ENCODE measurements at places on chromosomes 11 and 22.
A peak's percentile ranks its signal among the peaks of the same experiment; 100 is the strongest.

DNA sequence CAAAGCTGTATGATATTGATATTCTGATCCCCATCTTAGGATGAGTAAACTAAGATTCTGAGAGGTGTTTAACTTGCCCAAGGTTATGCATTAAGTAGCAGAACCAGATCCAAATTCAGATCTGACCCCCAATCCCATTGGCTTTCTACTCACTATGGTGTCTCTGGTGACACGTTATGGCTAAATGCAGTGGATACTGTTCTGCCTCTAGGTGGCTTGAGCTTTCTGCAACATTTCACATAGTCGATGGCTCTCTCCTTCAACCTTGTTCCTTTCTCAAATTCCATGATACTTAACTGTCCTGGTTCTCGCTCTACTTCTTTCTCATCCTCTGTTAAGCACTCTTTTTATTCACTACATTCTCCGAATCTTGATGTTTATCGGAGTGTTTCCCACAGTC, 9.4 kb downstream of the C11orf97 start:
- DNase-seq, result no peak

DNA sequence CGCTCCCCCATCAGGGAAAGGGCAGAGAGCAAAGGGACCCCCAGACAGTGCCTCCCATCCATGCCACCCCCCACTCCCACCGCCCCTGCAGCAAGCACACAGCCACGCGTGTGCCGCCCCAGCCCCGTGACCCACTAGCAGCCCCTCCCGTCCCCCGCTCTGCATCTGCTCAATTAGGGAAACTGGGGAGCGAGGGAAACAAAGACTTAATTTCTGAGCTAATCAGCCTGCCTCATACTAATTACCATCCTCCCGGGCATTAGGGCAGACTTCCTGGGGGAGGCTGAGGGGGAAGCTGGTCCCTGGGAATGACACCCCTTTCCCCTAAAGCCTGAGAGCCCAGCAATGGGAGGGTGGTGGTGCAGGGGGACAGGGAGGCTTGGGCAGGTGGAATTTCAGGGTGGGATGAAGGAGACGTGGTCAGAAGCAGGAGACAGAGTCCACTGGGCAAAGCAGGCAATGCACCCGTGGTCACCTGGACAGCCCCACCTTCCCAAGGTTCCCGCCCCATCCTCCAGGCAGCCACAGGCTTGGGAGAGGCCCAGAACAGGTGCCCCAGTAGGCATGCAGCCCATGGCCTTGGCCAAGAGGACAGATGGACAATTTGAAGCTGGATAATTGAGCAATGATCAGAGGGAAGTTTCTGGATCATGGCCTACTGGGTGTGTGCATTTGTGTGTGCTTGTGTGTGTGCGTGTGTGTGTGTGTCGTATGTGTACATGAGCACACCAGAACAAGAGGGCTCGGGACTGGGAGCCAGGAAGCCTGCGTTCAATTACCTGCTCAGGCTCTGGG, 20.6 kb downstream of the ELFN2 start:
- no peak for DNase-seq

- no peak for DNase-seq
Measured at GRCh38 chr22:50560034-50560433, 2.7 kb downstream of the SYCE3 start.

DNA sequence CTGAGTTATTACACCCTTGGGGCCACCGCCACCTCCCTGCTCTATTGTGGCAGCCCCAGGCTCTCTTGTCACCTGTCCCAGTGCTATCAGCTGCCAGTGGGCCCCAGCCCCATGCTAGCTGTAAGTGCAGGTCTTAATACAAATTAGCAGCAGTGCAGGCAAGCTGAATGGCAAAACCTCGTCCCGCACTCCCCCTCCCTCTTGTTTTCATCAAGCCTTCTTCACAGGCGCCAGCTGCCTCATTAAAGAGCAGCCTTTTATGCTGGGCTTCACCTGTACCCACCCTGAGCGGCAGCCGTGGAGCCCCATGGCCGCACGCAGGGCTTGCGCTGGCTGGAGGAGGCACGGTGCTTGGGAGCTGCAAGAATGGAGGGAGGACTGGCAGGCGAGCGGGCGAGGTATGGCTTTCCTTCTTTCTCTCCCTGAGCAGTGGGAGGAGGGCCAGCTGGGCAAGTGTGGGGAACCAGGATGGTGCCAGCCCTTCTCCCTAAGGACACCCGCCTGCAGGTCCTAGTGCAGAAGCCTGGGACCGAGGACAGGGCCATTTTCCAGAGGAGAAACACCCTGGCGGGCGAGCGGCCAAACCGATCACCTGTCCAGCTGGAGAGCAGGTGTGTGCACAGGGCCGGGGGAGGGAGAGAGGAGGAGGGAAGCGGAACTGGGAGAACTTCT, 70.7 kb downstream of the FLI1 start:
- DNase-seq, result no peak

GRCh38 chr11:12829540-12830314, 155.5 kb downstream of the TEAD1 start:
- no peak for DNase-seq

GRCh38 chr22:49659924-49660315, 167.8 kb downstream of the BRD1 start:
- DNase-seq, result no peak

DNA sequence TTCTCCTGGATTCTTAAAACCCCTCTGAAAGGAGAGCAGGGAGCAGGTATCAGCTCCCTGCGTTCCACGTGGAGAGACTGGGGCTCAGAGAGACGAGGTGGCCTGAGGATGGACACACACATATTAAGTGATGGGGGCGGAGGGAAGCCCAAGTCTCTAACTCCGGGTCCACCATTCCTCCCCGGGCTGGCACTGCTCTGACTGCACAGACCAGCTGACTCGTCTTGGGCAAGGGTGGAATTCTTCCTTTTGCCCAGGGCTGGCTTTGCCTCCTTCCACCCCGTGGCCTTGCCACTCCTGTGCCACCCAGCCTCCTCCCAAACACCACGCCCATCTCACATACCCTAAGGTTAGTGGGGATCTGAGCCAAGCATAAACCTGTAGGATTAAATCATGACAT, 65.0 kb downstream of the BUD13 start:
- DNase-seq, result no peak

DNA sequence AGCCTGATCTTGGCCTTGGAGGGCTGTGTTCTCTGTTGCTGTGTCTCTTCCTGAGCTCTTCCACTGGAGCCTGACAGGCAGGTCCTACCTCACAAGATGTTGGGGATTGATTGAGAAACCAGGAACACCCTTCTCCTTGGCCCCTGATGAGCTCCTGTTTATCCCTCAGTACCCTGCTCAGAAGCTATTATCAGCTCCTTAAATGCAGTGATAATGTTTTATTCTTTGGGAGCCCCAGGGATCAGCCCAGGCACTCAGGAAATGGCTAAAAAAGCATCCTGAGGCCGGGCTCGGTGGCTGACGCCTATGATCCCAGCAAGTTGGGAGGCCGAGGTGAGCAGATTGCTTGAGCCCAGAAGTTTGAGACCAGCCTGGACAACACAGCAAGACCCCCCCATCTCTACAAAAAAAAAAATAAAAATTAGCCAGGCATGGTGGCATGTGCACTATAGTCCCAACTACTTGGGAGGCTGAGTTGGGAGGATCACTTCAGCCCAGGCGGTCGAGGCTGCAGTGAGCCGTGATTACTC, 4.9 kb upstream of the PHLDA2 start:
- DNase-seq, result no peak

DNA sequence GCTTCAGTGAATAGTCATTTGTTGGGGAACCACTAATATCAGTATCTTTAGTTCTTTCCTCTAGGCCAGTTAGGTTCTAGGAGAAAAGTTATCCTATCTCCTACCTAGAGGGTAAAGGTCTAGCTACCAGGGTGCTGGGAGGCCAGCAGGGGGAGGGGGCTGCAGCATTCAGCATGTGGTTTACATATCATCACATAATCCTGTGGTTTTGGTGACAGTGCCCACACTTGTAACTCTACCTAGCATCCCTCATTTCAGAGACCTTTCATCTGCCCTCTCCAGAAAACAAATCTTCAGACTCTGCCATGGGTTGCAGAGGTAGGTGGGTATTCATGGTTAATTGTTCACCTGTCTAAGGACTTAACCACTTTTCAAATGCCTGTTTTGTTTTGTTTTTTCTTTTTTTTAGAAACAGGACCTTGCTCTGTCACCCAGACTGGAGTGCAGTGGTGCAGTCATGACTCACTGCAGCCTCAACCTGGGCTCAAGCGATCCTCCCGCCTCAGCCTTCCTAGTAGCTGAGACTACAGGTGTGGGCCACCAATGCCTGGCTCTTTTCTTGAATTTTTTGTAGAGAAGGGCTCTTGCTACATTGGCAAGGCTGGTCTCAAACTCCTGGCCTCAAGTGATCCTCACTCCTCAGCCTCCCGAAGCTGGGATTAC, 146.8 kb downstream of the ENTHD1 start:
- DNase-seq, result no peak

- DNase-seq, result peak; percentile 92
Measured at GRCh38 chr11:68890490-68891231, 13.0 kb downstream of the MRPL21 start.

DNA sequence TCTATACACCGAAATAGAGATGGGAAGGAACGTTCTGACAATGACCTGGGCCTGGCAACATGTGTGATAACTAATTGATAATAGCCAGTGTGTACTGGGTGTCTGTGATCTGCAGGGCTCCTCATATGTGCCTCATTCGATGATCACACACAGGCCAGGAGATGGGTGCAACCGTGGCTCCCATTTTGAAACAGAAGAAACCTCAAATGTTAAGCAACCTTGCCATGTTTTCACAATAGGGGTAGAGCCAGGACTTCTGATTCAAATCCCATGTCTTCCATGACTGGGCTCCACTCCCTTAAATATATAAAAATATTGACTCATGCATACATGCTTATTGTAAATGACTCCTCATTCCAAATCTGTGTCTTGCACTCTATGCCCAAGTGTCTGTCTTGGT, 11.1 kb downstream of the APOL3 start:
- DNase-seq, result no peak

DNA sequence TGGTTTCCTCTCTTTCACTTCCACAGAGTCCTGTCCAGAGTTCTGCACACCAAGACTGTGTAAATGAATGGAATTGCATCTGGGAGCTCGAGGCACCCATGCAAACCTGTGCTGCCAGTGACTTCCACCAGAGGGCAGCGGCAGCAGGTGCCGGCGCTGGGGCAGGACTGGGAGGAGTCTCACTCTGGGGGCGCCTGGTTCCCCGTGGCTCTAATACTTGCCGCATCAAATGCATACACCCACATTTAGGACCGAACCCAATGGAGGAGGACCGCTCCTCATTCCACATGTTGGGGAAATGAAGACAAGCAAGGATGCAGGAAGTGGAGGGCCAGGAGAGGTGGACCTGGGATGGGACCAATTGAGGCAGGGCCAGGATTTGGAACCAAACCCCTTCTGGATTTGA, 1.1 kb upstream of the CD6 start:
- no peak for DNase-seq

GRCh38 chr11:21949763-21950413, 243.0 kb upstream of the ANO5 start:
- no peak for DNase-seq

DNA sequence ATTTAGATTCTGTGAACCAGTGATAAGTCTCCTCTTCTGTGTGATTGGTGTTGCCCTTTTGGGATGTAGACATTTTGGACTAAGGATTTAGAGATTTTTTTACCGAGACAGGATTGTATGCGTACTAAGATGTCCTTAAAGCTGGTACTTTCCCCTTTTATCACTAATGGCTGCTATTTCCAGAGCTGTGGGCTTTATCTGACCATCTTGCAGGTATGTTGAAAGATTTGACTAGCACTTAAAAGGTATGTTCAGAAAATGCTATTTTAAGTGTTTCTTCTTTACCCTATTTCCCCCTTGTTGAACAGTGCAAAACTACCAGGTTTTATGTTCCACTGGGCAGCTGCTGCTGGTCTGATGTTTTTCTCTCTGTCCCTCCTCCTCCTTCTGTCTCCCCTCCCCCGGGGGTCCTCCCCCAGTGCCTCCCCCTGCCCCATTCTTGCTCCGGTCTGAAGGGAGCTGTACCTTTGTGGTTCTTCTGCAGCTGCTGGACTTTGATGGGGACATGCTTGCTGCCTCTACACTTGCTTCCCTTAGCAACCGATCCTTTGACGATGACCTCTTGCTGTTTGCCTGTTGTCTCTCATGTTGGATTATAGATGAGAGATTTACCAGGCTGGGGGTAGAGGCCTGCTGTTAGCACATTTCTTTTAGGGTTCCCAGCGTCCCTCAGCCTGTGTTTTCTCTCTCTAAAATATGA, 59.6 kb downstream of the ZNRF3 start:
- no peak for DNase-seq

GRCh38 chr11:86740628-86741483, 59.5 kb upstream of the PRSS23 start:
- peak; percentile 98 for DNase-seq

DNA sequence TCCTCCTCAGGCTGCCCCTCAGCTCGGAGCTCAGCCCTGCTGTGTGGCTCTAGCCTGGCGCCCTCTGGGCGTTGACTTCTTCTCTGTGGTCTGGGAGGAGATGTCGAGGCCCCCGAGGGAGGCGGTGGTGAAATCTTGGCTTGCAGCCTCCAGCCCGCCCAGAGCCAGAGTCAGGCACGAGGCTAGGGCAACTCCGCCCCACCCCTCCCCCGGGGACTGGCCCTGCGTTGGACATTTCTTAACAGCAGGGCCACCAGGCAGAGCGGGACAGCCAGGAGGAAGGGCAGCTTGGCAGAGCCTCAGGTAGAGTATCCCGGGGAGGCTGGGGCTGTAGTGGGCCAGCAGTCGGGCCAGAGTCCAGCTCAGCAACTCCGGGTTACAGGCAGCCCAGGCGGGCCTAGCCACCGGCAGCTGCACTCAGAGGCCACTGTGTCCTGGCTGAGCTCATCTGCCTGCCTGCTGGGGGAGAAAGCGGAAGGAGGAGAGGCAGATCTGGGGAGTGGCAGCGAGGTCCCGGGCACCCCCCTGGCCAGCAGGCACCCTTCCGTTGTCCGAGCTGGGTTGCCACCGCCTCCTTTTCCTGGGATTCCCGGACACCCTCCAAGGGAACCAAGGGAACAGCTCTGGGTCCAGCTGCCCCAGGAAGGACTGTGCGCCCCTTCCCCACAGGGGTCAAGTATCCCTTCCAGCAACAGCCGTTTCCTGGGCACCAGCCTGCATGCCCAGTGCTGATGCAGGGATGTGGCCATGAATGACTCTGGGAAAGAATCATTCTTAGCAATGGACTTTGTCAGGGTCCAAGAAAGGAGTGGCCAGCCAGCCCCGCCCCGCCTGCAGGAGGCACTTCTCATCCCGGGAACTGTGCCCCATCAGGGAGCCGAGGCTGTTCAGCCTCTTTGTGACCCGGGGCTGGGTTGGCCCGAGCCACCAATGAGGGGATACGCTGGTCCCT, at the start of gene ALDH3B1:
Gene ALDH3B1 (plus strand): TSS at position 238 of the 952 bp plus-strand sequence. CDS start 4,971 bp downstream, outside the sequence.
- peak; percentile 91 for DNase-seq

- peak; percentile 58 for DNase-seq
Measured at GRCh38 chr22:39244496-39245129, at the start of gene PDGFB. TSS of gene PDGFB (minus strand) at chr22:39244982. CDS start at chr22:39243963, 1,019 bp downstream.

DNA sequence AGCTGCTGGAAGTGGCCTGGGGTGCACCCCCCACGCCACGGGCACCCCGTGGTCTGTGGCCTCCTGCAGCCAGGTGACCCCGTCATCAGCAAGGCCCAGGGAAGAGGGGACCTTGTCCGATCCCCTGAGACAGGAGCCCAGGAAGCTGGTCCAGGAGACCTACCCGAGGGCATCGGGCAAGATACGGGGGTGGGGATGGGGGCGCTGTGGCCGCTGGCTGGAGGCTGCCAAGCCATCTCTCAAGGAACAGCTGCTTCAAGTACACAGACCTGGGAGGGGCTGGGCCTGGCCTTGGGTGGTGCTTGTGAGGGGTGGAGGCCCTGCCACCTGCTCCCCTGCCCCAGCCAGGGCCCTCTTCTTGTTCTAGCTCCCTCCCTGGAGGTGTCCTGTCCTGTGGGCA, 1272.1 kb downstream of the BRD1 start:
- no peak for DNase-seq

- no peak for DNase-seq
Measured at GRCh38 chr11:117818041-117818873, 6.3 kb downstream of the FXYD2 start.

- DNase-seq, result peak; percentile 41
Measured at GRCh38 chr11:78860720-78861422, 286.2 kb upstream of the NARS2 start.

Data from umbilical cord (tissue), 2 donors.